ENCODE measurements at places on chromosomes 1 and 21.

DNA sequence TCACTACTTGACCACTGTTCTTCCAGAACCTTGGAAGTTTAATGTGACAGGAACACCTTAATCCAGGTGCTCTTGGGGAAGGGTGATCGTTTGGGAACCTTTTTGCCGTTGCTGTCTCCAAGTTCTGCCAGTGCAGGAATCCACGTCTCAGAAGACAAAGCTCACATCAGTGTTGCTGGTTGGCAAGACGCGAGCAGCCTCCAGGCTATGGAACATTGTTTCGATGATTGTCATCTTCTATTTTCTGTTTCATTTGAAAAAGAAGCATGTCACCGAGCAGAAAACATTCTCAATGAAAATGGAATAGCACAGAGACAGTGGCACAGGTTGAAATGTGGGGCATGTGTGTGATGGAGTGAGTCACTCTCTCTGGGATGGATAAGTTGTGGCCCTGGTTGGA lies 11.7 kb downstream of the STUM start:
- DNase-seq: no peak

DNA sequence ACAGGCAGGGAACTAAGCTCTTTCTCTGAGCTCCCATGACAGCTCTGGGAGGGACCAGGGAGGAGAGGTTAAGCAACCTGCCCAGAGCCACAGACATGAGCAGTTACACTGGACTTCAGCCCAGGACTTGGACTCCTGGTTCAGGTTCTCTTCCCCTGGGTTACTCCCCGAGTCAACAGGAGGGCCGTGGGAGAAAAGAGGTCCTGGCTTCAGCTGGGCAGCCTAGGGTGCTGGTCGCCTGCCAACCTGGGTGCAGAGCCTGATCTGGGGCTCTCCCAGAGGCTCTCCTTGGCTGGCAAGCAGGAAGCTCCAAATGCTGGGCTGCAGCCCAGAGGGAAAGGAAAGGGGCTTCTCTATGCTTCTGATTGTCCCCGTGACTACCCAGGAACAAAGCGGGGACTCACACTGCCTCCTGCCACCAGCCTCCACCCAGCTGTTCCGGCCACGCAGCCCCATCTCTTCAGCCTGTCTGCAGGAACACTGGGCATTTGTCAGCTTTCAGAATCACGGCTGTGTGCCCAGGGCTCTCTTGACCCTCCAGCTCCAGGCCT lies 141.8 kb downstream of the HIVEP3 start:
- DNase-seq: no peak

DNA sequence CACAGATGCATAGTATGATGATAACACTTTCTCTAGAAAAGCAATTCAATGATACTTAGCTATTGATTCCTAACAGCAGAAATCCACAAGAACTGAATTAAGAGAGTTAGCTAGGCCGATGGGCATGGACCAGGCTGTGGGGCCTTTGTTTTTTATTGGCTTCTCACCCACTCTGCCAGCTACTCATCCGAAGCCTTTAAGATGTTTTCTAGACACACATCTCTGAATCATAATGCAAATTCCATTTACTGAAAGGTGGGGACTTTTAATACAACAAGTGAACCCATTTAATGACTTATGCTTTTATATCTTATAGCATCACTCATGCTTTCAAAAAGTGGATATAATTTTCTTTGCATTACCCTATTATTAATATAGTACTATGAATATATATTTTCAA lies 170.2 kb downstream of the RUNX1 start:
- no peak for DNase-seq

GRCh38 chr1:12690156-12690555 lies 25.8 kb upstream of the AADACL3 start:
- no peak for DNase-seq

- peak; percentile 75 for DNase-seq
Measured at GRCh38 chr21:33266050-33266788, at the start of gene IL10RB. IL10RB (plus strand) TSS chr21:33266367; CDS start chr21:33266466, 99 bp downstream.

- DNase-seq: no peak
Measured at GRCh38 chr21:42640486-42640885, 12.9 kb upstream of the PDE9A start.

Measured in neuronal stem cell (in vitro differentiated cells).